ENCODE measurements at places on chromosomes 13 and 19.

- DNase-seq = no peak
Observed at GRCh38 chr13:98972059-98972458, 5.8 kb downstream of the DOCK9 start.

GRCh38 chr19:3570606-3571011, 2.1 kb upstream of the HMG20B start:
- no peak for DNase-seq

GRCh38 chr19:35249146-35249847, 495 bp downstream of the LSR start:
- no peak for DNase-seq

GRCh38 chr19:33291623-33292534, 10.5 kb downstream of the CEBPA start:
- no peak for DNase-seq

DNA sequence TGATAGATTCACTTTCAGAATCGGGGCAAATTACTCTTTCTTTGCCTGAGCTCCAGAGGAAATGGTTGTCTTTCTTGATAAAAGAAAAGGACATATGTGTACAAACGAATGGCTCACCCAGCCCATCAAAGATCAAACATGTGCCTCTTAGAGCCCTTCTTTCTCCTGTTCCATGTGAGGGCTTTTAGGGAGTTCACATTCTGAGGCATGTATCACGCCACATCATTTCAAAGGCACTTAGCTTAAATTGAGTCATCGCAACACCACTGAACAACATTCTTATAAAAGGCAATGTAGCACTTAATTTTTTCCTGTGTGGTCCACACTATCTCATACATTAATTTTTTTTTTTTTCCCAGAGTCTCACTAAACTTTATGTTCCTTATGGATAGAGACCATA, 521.0 kb downstream of the SUCLA2 start:
- DNase-seq = peak; percentile 94

- no peak for DNase-seq
Observed at GRCh38 chr13:104286566-104287290, 1220.5 kb upstream of the SLC10A2 start.

Data from fibroblast of skin of scalp (primary cell).